ENCODE measurements at places on chromosomes 12 and 14.

GRCh38 chr12:132390287-132391076, 61.1 kb upstream of the GALNT9 start:
- no peak for DNase-seq

- DNase-seq, result no peak
Observed at GRCh38 chr14:98605043-98605442, 667.0 kb downstream of the BCL11B start.

DNA sequence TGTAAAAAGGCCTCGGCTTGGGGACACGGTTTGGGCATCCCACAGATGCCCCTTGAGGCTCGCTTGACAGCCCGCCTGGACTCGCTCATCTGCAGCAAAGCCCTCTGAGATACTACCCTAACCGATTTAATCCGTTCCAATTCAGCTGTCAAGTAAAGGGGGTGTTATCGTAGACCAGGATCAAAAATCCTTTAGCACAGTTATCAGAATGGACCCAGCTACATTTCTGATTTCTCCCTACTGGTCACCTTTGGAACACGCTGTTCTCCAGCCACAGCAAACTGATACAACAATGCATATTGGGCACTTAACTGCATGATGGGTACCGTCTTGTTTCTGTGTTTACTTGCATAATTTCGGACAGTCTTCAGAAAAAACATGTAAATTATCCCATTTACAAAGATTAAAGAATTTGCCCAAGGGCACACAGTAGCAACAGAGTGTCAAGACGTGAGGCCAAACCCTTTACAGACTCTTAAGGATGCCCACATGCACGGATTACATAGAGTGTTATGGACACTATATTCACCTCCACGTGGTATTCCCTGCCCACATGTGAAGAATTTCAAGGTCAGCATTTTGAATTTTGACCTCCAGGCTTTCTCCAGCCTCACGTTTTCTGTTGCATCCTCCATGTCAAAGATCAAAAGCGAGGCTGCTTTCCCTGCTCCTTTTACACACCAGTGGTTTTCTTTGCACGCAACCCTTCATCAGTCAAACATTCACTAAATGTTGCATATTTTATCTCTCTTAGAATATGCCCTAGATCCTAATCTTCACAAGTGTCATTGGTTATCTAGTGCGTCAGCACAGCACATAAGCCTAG, 3.2 kb upstream of the DUSP6 start:
- DNase-seq, result no peak

DNA sequence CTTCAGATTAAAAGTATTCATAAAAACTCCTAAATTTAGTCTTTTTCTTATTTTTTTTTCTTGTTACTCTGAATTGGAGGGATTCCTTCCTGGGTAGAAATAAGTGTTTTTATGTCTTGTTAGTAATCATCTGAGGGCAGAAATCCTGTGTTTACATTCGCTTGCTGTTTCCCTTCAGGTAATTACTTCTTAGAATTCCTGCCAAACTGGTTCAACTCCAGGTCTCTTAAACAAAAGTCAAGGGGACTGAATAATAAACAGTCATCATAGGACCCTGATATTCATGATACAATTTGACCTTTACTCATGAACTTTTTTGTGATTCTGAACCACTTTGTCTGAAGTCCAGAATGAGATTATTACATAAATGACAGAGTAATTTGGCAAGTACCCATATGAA, 843.9 kb downstream of the FLRT2 start:
- DNase-seq, result no peak

DNA sequence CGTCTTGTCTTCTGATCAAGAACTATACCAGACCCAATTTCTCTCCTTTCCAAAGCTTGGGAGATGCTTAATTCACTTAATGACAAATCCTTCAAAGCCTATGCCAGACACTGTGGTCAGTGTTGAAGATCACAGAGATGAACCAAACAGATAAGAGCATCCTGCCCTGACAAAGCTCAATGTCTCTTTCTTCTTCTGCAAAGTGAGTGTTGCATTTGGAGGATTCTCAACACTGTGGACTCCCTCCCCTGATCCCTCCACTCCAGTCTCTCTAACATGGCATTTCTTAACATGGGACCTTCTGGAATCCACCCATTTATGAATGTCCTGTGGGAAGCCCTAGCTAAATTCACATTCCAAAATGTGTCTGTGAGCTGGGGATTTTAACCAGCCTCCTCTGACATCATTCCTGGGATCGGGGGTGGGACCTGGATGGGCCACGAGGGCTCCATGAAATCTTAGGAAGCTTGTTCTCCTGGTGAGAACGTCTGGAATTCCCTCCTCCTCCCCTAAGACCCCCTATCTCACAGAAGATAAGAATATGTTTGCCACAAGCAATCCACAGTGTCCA, 20.3 kb downstream of the SYNE3 start:
- DNase-seq, result no peak

GRCh38 chr12:117202033-117202432, 11.8 kb upstream of the FBXO21 start:
- no peak for DNase-seq

DNA sequence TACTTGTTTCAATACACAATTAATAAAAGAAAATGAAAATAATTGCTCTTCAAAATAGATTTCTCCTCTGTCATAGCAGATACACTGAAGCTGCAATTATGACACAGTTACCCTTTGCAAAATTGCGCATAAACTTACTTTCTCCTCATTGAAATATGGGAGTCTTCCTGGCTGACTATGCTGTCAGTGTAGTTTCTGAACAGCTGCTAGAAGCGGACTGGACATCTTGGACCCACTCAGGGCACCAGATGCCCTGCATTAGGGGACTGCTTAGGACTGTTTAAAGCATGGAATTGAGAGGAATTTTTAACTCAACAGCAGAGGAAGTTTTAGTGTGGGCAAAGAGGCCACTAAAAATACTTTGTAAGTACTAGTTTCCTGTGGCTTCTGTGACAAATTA, 454.9 kb downstream of the ATP23 start:
- DNase-seq, result peak; percentile 2

DNA sequence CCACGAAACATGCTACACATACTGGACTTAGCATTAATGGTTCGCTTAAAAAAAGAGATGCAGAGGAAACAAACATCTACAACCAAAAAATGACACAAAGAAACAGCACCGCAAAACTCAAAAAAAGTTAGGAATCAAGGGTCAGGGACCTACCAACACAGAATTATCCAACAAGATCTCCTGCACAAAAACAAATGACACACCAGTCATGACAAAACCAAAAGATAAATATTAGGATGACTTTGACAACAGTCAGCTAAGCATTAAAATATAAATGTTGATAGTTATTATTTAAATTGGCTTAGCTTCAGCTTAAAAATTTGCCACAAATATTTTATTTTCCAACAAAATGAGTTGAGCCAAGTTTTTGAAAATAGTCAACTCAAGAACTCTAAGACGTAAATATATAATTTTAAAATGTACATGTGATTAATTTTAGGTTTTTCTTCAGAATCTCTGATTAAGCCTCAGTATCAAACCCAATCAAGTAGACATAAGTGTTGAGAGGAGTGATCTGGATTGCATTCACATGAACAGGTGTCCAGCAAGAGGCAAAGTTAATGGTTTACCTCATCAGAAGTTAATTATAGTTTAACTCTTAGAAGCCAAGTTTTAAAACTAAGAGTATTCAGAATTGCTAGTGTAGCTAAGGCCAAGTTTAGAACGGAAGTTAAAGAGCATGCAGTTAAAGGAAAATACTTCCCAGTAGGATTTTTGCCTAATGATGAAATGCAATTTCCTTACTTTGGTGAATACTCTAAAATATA, 79.9 kb downstream of the HEATR5A start:
- DNase-seq, result no peak

DNA sequence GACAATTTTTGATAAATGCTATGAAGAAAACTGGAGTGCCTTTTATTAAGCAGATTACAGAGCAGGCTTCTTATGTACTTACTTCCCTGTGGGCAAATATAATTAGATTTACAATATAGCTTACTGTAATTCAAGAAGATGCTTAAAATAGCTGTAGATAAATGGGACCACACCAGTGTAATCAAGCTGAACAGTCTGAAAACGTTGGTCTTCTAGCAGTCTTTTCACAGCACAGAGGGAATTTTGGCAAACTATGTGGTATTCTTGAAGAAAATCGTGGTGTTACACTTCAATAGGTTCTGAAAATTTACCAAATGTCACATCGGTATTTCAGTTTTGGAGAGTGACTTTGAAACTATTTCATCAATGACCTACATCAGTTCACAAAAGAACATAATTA, 47.7 kb downstream of the SLC16A7 start:
- DNase-seq, result no peak

DNA sequence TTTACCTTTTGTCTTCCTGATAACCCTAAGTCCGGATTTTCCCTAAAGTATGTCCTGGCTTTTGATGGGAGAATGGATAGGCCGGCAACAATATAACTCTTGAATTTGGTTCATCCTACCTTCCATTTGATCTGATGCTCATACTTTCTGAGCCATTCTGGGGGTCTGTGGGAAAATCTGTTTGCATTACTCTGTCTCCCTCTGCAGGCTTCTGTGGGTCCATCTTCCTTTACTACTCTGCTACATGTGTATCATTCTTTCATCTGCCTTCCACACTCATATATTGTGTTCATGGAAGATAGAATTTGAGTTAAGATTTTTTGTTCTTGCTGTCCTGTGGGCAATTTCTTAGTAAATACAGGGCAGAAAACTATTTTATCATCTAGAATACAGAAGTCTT, 101.5 kb downstream of the NAV3 start:
- no peak for DNase-seq

DNA sequence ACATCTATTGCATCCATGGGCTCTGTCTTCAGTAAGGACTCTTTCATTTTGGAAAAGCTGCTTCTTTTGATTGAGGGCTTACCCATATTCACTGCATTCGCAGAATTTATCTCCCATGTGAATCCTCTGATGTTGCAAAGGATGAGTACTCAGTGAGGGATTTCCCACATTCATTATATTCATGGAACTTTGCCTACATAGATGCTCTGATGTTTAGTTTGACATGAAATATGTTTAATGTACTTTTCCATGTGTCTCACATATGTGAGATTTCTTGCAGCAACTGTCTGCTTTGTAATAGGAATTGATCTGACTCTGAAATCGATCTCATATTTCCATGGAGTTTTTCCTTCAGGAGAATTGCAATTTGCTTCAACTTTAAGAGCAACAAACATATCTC, 1699.6 kb upstream of the FLRT2 start:
- DNase-seq, result no peak

- no peak for DNase-seq
Observed at GRCh38 chr12:109305547-109305946, 3.5 kb downstream of the FOXN4 start.

DNA sequence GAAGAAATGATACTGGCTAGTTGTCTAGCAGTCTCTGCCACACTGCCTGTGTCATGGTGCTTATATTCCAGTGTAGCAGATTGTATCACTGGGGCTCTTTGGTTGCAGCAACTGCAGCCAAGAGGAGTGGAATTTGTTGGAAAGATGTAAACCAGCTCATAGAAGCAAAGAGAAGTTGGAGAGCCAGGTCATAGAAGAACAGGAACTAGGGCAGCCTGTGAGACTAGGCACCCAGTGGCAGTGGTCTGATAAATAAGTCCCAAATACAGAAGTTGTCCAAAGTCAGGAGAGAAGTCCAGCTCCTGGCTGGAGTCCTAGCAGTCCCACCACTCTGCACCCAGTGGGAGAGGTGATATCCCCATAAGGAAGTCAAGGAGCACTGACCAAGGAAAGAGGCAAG, 172.5 kb upstream of the ARID2 start:
- no peak for DNase-seq

DNA sequence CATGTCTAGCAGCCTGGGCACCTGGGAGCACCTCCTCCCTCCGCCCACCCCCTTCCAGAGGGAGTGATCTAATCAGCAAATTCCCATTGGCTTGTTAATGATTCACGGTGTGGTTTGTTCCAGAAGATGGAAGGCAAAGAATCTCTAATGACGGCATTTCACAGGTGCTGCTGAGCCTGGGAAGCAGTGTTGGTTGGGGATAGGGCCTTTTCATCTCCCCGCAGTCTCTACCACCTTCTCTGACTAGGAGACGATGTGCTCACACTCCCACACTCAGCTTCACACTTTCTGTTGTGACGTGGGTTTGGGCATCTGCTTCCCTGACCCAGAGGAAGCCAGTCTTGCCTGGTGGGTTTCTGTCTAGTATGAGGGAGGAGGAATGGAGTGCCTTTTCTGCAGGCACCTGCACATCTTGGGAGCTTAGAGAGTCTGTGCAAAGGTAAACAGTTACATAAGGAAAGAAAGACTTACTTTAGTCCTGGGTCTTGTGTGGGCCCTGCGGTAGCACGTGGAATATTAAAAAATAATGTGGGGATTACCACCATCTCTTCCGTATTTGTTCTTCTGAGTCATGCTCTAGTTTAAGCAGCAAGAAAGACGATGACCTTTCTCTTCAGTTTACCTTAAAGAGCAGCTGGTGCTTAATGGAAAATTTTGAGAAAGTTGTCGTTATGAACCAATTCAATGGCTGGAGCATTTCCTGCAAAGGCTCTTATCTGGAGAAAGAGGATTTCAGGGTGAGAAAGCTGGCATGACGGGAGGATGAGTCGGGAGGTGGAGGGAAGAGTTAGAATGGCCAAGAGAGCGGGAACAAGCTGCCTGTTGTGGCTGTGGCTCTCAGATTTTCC, 70.6 kb upstream of the ARHGAP5 start:
- DNase-seq, result no peak

- DNase-seq, result no peak
Observed at GRCh38 chr14:60317609-60318008, 68.6 kb downstream of the PPM1A start.

GRCh38 chr12:109563291-109564284, 9.7 kb downstream of the MMAB start:
- DNase-seq, result no peak

- DNase-seq, result peak; percentile 74
Observed at GRCh38 chr14:93045965-93046704, 69.6 kb downstream of the ITPK1 start.
